Heart right ventricle (tissue), 16 donors: ENCODE measurements at places on chromosomes 2 and 18.

DNA sequence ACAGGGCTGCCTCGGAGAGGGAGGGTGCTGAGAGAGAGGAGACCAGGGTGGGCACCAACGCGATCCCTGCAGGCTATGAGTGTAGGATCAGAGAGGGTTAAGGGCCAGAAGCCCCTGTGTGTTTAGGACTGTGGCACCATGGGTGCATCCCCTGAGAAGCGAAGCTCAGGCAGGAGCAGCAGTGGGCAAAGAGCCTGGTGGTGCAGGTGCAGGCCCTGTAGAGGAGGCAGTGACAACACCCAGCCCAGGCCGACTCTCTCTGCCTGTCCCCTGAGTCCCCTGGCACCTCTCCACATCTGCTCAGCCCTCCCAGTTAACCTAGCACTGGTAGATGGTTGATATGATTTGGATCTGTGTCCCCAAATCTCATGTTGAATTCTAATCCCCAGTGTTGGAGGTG is 139.8 kb downstream of the RNF152 start:
- DNase-seq, result no peak

DNA sequence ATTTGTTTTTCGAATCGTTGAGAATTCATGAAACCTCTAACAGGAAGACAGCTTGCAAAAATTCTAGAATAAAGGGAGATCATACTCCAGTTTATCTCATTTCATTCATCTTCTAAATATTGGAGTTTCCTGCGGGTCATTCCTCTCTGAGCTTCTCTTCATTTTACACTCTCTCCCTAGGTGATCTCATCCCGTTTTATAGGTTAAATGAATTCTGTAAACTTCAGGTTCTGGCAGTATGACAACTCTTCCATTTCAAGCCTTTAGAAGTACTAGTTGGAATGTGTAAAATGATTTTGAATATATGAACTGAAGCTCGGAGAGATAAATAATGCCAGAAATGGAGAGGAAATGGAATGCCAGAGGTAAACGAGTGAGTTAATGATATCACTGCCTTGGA is 312.4 kb downstream of the METTL4 start:
- no peak for DNase-seq

DNA sequence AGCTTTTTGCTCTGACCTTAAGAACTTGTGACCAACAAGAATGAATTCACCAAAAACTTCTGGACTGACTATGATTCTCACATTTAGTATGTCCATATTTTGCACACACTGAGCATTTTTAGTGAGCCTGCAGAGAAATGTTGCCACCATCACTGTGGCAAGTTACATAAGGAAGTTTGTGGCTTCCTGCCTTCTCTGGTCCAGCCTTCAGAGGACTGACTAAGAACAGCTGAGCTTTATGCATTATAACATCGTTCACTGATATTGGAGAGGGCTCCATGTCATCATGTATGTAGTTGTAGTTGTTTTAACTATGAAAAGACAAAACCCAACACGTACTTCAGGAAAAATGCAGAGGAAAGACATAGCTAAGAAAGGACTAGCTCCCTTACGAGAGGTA is 218.0 kb upstream of the CRIM1 start:
- no peak for DNase-seq

DNA sequence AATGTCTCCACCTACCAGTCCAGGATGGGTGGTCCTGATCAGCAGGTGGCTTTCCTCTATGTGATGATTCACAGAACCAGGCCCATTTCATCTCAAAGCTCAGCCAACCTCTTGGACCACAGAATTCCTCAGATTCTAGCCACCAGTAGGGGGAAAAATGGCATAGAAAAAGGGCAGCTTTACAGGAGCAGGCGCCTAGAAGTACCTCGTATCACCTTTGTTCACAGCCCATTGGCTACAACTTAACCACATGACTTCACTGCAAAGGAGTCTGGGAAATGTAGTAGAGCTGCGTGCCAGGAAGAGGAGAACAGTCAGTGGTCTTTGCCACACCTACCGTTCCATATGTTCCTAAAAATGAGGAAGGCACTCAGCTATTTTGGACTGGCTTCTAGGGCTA is 62.8 kb upstream of the DTNA start:
- no peak for DNase-seq

DNA sequence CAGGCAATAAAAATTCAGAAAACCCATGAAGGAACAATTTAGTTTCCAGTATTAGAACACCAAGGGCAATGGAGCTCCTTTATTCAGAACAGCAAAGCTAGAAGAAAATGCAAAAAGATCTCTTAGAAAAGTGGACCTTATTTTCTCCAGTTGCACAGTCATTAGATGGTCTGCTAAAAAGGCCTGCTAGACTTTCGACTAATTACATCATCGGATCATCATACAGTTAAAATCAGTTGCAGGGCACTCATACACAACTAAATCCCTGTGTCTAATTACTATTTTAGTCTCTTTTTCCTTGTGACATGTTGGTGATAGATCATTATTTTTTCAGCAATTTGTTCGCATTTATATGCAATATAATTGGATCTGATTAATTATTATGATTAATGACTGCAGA is 425.3 kb downstream of the NR4A2 start:
- no peak for DNase-seq

DNA sequence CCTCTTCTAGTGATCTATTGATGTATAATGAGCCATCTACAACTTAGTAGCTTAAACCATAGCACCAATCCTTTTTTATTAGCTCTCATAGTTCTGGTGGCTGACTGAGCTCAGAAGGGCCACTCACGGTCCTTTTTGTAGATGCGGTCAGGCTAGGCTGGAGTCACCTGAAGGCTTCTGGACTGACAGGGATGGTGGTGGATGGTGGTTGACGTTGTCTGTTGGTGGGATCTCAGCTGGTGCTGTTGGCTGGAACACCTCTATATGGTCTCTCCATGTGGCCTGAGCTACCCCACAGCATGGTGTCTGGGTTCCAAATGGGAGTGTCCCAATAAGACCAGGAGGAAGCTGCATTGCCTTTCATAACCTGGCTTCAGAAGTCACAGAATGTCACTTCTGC is 68.0 kb downstream of the BCL2L11 start:
- DNase-seq, result no peak

DNA sequence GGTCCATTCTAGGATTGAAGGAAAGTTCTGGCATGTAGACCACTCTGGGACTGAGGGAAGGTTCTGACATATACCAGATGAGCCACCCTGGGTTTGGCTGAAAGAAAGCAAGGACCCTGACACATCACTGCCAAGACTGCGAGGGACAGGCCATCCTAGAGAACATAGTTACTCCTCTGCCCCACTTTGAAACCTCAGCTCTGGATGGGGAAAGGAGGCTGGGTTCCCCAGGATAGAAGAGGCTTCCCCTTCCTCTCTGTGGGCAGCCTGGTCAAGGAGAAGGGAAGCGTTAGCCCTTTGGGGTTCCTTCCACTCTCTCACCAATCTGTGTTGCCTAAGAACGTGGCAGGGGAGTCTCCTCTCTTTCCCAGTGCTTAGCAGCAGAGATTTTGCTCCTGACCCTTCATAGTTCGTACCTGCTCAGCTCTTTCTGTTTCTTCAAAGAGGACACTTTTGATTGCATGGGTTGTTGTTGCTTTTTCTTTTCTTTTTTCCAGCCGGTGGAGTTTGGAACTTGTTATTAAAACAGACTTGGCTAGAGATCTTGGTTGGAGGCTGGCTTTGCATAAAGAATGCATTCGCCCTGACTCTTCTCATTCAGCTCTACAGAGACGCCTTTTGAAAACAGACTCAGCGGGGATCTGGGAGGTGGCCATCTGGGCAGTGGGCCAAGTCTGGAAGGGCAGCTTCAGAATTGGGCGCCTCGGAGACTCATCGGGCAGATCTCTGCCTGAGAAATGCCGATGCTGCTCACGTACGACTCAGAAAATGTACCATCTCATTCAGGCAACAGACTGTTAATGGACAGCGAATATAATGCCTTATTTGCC is 166.1 kb downstream of the CLIP4 start:
- peak; percentile 57 for DNase-seq

- no peak for DNase-seq
Observed at GRCh38 chr2:12317814-12318426, 398.8 kb upstream of the TRIB2 start.

DNA sequence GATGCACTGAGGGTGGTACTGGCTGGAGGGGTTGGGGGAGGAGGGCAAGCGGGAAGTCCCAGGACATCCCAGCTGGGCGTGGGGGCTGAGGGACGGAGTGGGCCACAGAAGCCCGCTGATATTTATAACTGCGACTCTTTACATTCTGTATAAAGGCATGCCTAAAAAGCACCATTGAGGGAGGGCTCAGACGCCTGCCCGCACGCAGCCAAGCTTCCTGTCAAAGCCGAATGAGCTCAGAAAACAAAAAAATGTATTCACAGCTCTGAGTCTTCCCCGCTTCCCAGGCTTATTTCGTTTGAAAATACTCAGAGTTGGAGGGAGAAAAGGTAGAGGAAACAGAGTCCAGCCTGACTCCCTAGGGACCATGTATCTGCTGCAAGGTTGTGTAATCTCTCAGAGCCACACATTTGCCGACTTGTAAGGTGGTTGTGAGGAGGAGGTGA is 170.1 kb upstream of the HAAO start:
- no peak for DNase-seq

- no peak for DNase-seq
Observed at GRCh38 chr2:134508391-134508790, 210.4 kb downstream of the TMEM163 start.

DNA sequence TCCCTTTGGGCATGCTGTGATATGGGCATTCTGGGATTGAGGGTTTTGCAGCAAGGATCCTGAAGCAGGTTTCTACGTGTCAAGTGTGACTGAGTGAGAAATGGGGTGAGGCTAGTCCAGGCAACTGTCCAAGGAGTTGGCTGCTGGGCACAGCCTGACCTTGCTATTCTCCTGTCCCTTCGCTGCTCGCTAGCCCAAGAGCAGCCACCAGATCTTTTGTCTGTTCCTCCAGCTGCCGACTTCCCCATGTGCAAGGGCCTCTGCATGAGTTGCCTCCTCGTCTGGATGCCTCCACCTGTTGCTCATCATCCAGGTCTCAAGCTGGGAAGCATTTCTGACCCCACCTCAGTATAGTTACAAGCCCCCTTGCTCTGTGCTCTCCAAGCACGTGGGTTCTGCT is 71.1 kb downstream of the DYSF start:
- no peak for DNase-seq

- peak; percentile 77 for DNase-seq
Observed at GRCh38 chr2:163735685-163736432, at the start of gene FIGN. TSS of gene FIGN (minus strand) at chr2:163736008. CDS start at chr2:163734927, 1,081 bp downstream.

GRCh38 chr2:172168917-172169346 is 66.2 kb upstream of the DLX2 start:
- DNase-seq, result no peak

GRCh38 chr18:70110678-70111077 is 94.8 kb downstream of the RTTN start:
- no peak for DNase-seq

- no peak for DNase-seq
Observed at GRCh38 chr2:186181625-186182024, 304.4 kb upstream of the ZC3H15 start.

DNA sequence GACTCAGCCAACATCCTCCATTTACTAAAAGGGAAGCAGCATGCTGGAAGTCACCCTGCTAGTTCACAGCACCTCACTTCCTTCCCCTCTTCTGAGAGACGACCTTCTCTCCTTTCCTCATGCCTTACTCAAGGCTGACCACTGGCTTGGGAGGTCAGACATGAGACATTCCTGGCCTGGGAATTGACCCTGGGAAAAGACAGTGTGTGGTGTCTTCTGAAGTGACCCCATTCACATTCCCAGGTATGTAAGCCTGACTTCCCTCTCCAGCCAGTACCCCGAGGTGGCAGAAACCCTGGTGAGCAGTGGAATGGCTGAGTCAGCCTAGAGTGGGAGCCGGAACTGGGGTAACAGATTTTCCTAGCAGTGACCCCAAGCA is 92.4 kb downstream of the PLB1 start:
- DNase-seq, result no peak
